ENCODE measurements at places on chromosomes 7 and 10.
A peak's percentile ranks its signal among the peaks of the same experiment; 100 is the strongest.

DNA sequence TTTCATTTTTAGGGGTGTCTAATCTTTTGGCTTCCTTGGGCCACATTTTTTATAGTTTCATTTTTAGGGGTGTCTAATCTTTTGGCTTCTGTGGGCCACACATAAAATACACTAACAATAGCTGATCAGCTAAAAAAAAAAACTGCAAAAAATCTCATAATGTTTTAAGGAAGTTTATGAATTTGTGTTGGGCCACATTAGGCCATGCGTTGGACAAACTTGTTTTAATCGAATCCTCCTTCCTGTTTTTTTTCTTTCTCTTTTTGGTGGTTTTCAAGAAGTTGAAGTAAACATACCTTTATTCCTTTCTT lies 37.4 kb downstream of the ZNRF2 start:
- DNase-seq, result no peak

- DNase-seq, result peak; percentile 93
Observed at GRCh38 chr10:58963101-58963534, 213.3 kb upstream of the PHYHIPL start.

GRCh38 chr10:91944880-91945630 lies 21.5 kb downstream of the BTAF1 start:
- no peak for DNase-seq

DNA sequence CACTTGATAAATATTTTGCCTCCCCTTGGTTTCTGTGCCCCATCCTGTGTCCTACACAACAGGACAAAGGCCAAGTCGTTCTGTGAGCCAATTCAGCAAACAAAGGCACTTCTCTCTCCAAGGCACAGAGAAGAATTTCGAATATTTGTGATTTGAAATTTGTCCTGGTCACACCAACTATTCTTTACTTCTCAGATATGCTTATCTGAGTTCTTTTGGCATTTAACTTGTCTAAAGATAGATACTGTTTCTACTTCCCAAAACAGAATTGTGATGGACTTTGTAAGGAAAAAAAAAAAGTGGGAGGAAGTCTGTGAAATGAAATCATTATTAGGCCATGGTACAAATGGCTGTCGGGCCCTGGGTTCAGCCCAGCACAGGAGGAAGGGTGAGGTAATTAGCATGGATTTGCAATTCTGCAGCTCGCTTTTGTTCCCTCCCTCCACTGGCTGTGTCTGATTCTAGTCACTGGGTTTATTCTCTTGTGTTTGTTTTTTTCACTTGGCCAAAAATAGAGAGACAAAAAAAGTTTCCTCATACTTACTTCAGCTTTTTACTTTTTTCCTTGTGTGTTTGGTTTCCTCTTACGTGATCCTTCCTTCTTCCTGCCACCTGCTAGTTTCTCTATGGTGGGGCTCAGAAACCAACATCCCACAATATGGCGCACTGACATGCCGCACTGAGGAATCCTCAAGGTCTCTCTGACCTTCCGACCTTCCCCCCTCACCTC lies 108.2 kb upstream of the MKLN1 start:
- peak; percentile 93 for DNase-seq

DNA sequence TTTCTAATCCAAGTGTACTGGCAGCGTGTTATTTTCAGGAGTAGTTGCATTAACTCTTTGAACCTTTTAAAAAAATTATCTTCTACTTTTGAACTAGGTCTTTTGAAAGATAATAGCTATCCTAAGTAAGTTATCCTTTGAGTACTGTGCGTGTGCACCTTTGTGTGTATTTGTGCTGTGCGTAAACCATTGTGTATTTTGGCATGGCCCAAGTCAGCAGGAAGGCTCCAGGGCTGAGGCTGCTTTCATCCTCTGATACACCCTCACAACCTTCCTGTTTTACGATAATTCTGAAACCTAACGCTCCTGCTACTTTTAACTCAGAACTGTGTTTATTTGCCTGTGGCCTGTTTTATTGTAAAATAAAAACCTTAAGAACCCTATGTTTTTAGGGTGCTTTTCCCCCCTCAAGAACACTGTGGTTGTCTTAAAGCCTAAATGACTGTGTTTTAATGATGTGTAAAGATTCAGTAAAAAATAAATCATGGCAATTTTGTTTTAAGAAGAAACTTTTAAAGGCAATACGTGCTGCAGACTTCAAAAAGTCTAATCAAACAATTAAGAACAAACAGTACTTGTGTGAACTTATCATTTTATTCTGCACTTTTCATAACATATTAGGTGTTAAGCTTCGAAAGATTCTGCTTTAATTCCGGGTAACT lies 57.5 kb downstream of the HDAC9 start:
- DNase-seq, result peak; percentile 33

GRCh38 chr10:30869566-30869965 lies 162.1 kb downstream of the ZNF438 start:
- no peak for DNase-seq

DNA sequence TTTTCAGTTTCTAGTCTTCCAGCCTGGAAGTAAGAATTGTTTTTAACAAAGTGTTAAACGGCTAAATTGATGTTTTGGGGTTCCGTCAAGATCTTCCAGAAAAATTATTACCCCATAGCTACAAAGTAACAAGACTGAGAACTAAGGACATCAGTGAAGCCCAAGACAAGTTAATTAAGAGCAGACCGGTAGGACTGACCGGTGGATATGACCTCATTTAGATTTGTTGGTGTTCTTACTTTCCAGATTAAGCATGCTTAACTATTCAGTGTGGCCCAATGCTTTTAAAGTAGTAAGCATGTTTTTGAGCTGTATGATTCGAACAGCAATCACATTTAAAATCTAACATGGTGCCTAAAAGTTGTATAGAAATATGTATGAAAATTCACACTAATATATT lies 73.1 kb upstream of the RPA3 start:
- DNase-seq, result no peak

DNA sequence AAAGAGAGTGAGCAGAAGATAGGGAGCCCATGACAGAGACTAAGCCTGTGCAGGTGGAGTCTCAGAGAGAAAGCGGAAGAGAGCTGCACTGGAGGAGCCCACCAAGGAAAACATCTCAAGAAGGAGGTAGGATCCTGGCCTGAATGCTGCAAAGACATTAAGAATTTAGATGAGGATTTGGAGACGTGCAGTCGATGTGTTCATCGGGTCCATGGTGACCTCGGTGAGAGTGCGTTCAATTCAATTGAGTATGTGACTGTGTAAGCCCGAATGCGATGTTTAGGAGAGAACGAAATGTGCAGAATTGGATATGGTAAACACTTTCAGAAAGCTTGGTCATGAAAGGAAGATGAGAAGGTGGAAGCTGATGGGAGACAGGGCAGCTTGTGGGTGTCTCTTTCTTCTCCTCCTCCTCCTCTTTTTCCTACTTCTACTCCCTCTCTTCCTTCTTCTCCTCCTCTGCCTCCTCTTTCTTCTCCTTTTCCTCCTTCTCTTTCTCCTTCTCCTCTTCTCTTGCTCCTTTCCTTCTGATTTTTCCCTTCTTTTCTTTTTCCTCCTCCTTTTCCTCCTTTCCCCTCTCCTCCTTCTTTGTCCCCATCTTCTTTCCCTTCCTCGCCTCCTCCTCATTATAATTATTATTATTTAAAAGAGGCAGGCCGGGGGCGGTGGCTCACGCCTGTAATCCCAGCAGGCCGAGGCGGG lies 276.0 kb downstream of the RPS24 start:
- no peak for DNase-seq

DNA sequence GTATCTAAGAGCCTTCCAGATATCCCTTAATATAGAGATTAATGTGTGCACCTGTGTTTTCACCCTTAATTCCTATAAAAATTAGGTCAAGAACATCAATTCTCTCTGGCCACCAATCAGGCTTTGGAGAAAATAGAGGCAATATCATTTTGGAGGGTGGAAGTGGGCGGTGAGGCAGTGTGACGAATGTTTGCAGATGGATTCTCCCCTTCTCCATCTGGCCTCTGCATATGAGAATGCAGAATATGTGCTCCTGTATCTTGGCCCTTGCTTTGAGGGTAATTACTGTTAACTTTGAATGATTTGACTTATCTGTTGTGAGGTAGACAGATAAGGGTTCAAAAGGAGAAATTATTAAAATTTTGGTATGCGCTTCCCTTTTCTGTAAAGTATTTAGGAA lies 304.0 kb upstream of the NPSR1 start:
- DNase-seq, result no peak

DNA sequence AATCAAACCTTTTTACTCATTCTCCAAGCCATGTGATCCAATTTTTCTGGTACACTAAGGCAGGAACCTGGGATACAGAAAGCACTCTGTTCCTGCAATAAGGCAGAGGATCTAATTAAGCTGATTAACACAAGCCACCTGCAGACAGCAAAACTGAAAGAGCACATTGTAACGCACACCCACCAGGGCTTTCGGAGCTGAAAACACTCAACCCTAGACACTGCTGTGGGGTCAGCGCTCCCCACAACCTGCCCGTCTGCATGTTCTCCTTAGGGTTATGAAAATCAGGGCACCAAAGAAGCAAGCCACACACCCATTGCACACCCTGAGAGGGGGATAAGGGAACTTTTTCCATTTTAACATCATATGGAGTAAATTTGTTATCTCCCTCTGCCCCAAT lies 1022.2 kb upstream of the LRRTM3 start:
- DNase-seq, result no peak

DNA sequence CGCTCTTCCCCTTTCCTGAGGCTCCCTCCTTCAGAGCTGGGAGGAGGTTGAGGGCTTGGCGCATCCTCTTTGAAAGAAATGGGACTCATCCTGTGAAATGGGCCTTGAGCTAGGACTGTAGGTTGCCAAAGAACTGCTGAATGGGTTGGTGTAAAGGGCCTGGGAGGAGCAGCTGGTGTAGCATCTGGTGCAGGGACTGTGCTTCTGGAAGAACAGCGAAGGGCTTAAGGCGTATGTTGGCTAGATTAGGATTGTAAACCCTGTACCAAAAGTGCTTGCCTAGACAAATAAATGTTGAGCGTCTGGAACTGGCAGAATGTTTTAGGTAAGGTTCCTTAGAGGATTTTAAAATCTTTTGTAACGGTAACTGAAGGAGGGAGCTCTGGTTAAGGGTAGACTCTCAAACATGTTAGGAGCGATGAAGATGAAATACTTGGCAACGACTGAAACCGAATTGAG lies 563 bp downstream of the STAM start:
- DNase-seq, result peak; percentile 56

GRCh38 chr7:134845461-134845860 lies 66.0 kb downstream of the CALD1 start:
- DNase-seq, result no peak

GRCh38 chr7:26413007-26413691 lies 121.5 kb downstream of the SNX10 start:
- no peak for DNase-seq

- DNase-seq, result peak; percentile 68
Observed at GRCh38 chr7:2195400-2196246, 37.1 kb downstream of the MAD1L1 start.

- no peak for DNase-seq
Observed at GRCh38 chr7:140230861-140231770, 54.3 kb upstream of the KDM7A start.

GRCh38 chr10:111125102-111125501 lies 48.3 kb downstream of the ADRA2A start:
- no peak for DNase-seq

DNA sequence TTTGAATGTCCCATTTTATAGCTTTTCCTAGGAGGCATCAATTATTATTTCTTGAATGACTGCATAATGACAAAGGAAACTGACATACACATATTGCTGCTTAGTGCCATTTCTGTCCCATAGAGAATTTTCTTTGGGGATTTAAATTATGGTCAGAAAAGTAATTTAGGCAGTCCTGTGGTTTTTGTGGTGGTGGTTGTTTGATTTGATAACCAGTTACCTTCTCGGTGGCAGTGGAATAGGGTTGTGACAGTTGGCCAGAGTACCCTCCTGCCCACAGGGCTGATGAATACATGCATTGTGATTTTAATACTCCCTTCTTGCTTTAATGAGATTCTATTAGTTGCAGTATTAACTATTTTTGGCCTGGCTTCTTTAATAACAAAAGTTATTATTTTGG lies 6.6 kb upstream of the SGCE start:
- DNase-seq, result no peak

GRCh38 chr10:71234004-71234894 lies 21.9 kb downstream of the UNC5B start:
- no peak for DNase-seq

GRCh38 chr7:29946428-29947186 lies 43.0 kb downstream of the SCRN1 start:
- DNase-seq, result no peak

DNA sequence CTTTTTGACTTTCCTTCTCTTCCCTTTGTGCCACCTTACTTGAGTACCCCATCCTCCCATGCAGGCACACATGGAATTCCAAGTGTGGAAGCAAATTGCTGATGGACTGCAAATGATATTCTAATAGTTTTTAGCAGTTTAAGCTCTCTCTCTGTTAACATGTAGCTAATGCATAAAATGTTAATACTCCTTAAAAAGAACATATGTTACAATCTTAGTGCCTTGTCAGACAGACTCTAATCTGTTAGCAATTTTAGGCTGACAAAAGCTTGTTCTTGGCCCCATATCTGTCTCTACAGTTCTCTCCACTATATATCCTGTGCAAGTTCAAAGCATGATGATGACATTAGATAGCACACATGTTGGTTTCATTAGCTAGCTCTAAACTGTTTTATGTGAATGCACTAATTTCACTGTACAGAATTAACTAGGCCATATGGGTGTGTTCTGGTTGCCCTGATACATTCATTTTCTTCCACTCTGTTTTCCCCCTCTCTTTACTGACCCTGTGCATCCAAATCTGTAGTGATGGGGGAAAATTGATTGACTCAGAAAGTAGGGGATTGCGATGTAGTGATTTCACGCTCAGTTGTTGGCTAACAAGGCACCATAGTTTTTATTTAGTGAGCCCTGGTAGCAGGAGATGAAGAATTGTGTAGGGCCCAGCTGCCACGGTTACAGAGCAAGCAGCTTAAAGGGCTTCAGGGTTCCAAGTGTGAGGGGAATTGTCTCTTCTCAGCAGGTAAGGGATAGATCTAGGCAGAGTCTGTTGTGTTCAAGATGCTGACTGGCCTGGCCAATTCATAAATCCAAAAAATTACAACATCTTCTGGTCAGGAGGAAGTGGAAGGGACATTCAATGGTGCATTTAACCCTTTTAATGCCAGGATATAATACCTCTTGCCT lies 114.6 kb upstream of the FZD1 start:
- no peak for DNase-seq

Measured in pons (tissue), 1 donor.